Fibroblast of the aortic adventitia (primary cell): ENCODE measurements at places on chromosomes 11 and 22. TPM values are rescaled to one million over a fixed set of nuclear protein-coding genes. Genes with fewer than 3 reads are reported as not detected.

Gene SCGB1D1
- total RNA-seq: not detected in 2 replicates

Gene OR2AT4
- total RNA-seq: under 0.01 TPM in 1 of 2 replicates, not detected in the other

Gene BEST1
- total RNA-seq: 3.1 and 3.4 TPM in 2 replicates

Gene C11orf16
- not detected in 2 replicates for total RNA-seq

Gene CRKL
- 35.0 and 44.7 TPM in 2 replicates for total RNA-seq

Gene RELT
- 0.57 and 4.6 TPM in 2 replicates for total RNA-seq

Gene KIF18A
- total RNA-seq: 0.82 and 18.2 TPM in 2 replicates

Gene ISX
- total RNA-seq: not detected in 2 replicates

Gene TRIM48
- total RNA-seq: not detected in 2 replicates

Gene TPH1
- 0.18 and 1.2 TPM in 2 replicates for total RNA-seq

Gene IGLL1
- not detected in 2 replicates for total RNA-seq

Gene MRPL23
- 55.2 and 84.3 TPM in 2 replicates for total RNA-seq

Gene MFRP
- total RNA-seq: 0.08 TPM in 1 of 2 replicates, not detected in the other

Gene HPX
- total RNA-seq: 1.2 TPM in 1 of 2 replicates, not detected in the other

Gene CFAP300
- total RNA-seq: 4.1 and 12.7 TPM in 2 replicates

Gene GGTLC2
- not detected in 2 replicates for total RNA-seq

Gene C11orf97
- not detected in 2 replicates for total RNA-seq

Gene CCDC116
- 0.18 and 0.25 TPM in 2 replicates for total RNA-seq
